ENCODE measurements at places on chromosomes 6 and 20.

- DNase-seq = no peak
Measured at GRCh38 chr6:1709234-1709641, 99.5 kb downstream of the FOXC1 start.

- no peak for DNase-seq
Measured at GRCh38 chr20:51463998-51464397, 78.5 kb downstream of the NFATC2 start.

DNA sequence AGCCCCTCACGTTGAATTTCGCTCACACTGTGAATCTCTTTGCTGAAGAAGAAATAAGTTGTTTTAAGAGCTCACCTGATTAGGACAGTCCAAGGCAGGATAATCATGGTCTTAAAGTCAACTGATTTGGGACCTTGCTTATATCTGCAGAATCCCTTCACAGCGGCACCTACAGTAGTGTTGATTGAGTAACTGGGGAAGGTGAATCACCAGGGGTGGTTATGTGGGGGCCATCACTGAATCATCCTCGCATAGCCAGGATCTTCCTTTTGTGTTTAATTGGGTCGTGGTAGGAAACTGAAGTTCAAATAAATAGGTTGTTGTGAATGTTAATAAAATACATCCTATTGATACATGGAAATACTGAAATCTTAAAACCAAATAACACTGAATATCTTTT, 20.2 kb upstream of the MICA start:
- no peak for DNase-seq

DNA sequence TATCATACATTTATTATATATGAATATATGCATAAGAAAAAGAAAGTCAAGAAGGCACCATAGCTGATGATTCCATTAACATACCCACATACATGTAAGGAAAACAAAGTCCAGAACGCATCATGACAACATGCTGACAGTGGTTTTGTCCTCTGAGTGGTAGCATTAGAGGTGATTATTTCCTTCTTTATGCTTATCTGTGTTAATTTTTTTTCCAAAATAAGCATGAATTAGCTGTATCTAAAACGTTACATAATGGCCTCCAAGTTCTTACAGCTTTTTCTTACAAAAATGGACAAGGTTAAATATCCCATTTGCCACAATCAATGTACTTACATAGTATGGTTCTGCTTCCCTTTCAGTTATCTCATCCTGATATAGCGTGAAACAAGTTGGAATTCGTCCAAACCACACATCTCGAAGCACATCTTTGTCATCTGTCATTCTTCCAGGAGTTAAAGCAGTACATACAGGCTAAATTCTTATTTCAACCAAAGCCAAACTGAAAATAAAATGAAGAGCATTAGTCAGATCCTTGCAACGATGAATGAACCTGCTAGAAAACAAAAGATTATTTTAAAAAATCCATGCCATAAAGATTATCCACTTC, 9.7 kb downstream of the ATG5 start:
- no peak for DNase-seq

DNA sequence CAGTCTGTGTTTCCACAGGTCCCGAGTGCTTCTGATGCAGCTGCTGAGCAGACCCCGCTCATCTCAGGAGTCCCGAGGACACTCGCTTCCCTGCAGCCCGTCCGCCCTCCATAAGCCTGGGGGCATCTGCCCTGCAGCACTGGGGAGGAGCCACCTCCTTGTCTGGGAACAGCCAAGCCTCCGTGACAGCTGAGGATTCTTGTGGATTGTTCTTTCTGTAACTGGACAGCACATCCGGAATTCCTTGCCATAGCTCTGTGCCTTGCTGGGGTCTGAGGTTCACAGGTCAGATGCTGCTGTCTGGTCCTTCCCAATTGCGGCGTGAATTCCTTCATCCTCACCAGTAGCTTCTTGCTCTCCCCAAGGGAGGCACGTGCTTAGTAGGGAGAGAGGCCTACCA, 38.4 kb upstream of the FNDC1 start:
- no peak for DNase-seq

DNA sequence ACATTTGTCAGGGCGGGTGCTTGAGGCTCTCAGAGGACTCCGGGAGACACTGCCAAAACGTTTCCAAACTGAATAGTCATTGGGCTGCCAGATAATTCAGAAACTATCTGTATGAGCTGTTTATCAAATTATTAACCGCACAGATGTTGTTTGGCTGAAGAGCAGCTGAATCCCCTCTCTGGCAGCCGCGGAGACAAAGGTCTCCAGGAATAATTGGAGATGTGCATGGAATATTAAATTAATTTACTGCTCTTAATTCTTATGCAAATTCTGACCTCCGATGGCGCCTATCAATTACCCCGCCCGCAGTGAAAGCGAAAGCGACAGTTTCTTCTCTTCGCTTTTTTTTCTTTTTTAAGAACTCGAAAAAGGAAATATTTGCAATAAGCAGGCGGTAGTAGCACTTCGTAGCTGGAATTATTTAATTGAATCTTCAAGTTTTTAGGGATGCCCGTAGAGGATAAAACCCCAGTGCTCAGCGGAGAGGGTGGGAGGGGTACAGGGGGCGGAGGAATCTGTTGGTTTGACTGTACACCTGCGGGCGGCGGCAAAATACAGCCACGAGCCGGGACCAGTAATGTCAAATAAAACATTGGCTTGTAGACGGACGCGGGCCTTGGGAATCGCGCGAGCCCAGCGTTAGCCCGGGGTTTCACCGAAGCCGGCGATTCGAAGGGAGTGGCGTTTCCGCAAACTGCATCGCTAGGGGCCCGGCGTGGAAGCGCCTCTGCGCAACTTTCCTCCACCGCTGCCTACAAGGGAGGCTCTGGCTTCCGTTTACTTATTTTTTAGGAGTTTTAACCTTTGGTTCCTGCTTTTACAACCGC, 6.2 kb downstream of the LINC00237 start:
- peak; percentile 74 for DNase-seq

- no peak for DNase-seq
Measured at GRCh38 chr6:41680182-41680965, 42.1 kb downstream of the MDFI start.

DNA sequence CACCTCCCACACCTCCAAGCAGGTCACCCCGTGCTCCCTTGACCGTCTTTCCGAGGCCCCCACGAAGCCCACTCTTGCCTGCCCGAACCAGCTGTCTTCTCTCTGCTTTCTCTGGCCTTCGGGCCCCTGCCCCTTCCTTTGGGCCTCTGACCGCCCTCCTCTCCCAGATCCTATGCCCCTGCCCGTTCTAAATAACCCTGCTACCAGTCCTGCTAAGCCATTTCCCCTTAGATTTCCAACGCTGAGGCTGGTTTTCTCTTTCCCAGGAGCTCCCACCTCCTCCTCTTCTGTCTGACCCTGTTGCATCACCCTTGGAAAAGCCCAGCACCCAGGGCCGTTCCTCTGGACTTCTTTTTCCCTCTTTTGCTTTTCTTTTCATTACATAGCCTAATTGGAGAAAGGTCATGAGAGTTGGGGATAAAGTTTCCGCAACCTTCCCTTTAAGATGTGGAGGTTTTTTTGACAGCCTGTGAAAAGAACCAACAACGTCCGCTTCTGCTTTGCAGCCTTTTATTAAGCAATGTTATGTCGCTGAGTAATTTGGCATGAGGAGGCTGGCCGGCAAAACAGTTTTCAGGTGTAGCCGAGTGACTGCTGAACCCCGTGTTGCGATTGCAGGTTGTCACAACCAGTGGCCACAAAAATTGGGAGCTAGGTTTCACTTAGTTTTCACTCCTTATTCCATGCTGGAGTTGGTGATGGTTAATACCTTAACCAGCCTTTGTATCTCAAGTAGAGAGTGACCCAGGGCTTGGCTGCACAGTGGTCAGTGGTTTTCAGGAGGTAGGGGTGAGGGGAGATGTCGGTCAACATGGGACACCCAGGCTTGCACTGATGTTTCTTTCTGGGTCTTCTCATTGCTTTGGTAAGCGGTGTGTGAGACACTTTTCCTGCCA, 970 bp downstream of the BLTP3A start:
- DNase-seq = no peak

- no peak for DNase-seq
Measured at GRCh38 chr6:160659562-160659961, 4.5 kb downstream of the LPA start.

- DNase-seq = no peak
Measured at GRCh38 chr20:49676581-49677291, 36.9 kb downstream of the B4GALT5 start.

DNA sequence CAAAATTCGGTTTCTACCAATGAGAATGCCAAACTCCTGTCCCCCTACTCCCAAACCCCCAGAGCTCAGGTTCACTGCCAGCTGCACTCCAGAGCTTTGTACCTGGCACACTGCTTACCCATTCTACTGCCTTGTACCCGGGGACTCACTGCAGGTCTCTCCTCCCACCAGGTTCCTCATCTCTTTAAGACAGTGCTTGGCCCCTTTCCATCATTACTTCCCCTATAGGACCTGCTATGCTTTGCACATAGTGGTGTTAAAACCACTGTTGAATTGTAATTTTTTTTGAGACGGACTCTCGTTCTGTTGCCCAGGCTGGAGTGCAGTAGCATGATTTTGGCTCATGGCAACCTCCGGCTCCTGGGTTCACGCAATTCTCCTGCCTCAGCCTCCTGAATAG, 25.9 kb downstream of the LYRM4 start:
- no peak for DNase-seq

DNA sequence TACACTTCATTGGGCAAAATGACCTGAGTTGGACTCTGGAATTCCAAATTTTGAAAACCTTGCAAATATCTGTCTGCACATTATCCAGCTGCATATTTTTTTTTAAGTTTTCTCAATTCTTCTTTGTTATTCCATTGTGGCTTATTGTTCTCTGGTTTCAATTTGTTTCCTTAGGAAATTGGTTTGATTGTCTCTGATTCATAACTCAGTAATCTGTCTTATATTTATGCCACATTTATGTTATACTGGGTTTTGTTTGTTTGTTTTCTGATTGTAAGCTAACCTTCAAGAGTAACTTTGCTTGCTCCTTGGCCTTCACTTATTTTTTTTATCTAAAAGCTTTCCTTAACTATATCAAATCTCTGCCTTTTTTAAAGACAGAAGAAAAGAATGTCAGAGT, 193.3 kb upstream of the PLCB4 start:
- no peak for DNase-seq

GRCh38 chr6:169221264-169221663, 32.4 kb downstream of the THBS2 start:
- DNase-seq = no peak

- DNase-seq = no peak
Measured at GRCh38 chr20:33262658-33263065, 20.4 kb upstream of the BPIFB1 start.

- DNase-seq = no peak
Measured at GRCh38 chr6:169518451-169518850, 183.4 kb downstream of the WDR27 start.

GRCh38 chr6:115319823-115320222, 740.9 kb downstream of the FRK start:
- DNase-seq = no peak

- no peak for DNase-seq
Measured at GRCh38 chr6:154591234-154591633, 80.7 kb upstream of the CNKSR3 start.

GRCh38 chr6:290111-290922, 2.0 kb upstream of the DUSP22 start:
- no peak for DNase-seq

DNA sequence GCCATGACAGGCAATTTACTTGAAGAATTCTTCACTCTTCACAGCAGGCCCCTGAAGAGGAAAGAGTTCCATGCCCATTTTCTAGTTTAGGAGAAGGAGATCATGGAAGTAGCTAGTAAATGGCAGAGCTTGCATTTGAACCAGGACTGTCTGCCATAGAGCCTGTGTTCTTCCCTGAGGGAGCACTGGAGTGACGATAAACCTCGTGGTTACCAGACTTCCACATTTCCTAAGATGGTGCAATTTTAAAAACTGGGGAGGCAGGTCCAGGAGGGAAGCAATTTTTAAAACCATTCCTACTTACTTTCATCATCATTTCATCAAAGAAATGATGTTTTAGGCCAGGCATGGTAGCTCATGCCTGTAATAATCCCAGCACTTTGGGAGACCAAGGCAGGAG, 36.8 kb downstream of the STK35 start:
- DNase-seq = no peak

- DNase-seq = no peak
Measured at GRCh38 chr6:108288742-108289141, 6.1 kb upstream of the AFG1L start.

- no peak for DNase-seq
Measured at GRCh38 chr6:134164300-134164699, 111.9 kb upstream of the SLC2A12 start.

DNA sequence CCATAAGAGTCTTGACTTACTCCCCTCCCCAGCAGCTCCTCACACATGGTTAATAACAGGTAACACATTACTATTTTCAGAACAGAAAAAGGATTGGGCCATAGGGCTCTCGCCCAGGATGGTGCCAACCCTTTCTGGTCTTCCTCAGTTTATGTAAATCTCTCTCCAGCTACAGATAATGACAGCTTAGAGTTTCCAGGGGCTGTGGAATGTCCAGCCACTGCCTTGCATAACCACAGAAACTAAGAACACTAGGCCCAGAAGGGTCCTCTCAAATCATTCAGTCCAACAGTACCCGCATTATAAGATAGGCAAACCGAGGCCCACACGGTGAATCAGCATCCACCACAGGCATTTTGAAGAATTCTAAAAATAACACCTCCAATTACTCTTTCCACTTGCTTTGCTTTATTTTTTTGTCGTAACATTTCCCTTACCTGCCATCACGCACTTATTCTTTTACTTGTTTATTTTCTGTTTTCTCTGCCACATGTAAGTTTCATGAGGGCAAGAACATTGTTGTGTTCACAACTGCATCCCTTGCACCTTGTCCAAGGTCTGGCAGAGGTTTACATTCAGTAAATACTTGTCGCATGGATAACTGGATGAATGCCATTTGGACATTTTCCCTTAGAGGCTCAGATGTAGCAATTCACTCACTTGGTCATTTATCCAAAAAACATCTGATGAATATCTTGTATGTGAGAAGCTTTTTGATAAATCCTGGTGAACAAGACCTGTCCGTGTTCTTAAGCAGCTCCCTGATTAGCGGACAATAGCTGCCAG, 6.4 kb upstream of the SDC4 start:
- no peak for DNase-seq

DNA sequence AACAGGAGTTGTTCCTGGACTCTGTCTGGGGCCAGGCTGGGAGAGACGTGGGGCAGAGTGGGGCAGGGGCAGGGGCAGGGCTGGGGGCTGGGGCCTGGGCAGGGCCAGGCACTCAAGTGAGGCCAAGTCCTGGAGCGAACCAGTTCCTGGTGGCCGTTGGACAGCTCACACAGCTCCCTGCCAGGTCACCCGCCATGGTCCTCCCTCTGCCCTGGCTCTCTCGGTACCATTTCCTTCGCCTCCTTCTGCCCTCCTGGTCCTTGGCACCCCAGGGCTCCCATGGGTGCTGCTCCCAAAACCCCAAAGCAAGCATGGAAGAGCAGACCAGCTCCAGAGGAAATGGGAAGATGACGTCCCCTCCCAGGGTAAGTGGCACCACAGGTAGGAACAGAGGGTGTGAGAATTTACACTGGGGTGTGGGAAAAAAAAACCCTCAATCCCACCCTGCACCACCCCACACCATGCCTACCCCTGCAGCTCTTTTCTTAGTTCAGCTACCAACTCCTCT, at the start of gene MCCD1:
TSS of gene MCCD1 (plus strand) at position 142 of the 508 bp plus-strand sequence. CDS start at position 195, 53 bp downstream.
- peak; percentile 59 for DNase-seq

- DNase-seq = no peak
Measured at GRCh38 chr20:21504323-21504722, 9.5 kb downstream of the NKX2-2 start.

Measured in activated CD8-positive, alpha-beta memory T cell treated with anti-CD3 and anti-CD28 coated beads, Interleukin-2, amount 50 U/mL, for 48 hours (primary cell).